ENCODE measurements at places on chromosomes 16 and 17. TPM values are rescaled to one million over a fixed set of nuclear protein-coding genes. Genes with fewer than 3 reads are reported as not detected.
A peak's percentile ranks its signal among the peaks of the same experiment; 100 is the strongest.

Gene GRAPL
- not detected for total RNA-seq

Gene LIG3
- 67.6 TPM for total RNA-seq

Gene KRT33A
- 0.25 TPM for total RNA-seq

- peak; percentile 82 for DNase-seq
Measured at GRCh38 chr16:49492896-49493626, 119.5 kb downstream of the C16orf78 start.

DNA sequence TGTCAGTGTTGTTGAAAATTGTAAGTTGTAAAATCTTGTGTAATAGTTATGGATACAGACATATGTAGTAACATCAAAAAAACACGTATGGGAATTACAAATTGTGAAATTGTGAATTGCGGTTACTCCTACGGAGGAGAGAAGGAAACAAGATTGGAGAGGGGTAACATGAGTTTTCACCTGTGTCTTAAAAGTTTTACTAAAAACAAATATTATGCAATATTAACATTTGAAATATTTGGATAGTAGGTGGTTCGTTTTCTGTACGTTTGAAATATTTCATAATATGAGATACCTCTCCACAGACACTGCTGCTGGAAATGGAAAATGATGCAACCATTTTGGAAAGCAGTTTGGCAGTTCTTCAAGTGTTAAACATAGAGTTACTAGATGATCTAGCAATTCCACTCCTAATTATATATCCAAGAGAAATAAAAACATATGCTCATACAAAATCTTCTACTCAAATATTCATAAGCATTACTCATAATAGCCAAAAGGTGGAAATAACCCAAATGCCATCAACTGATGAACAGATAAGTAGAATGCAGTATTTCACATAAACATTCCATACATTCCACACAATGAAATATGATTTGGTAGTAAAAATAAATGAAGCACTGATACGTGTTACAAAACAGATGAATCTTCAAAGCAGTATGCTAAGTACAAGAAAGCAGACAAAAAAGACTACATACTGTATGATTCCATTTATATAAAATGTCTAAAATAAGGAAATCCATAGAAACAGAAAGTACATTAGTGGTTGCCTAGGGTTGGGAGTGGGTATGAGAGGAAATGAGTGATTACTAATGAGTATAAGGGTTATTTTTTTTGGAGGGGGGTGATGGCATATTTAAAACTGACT is 40.7 kb upstream of the ABCA10 start:
- no peak for DNase-seq

DNA sequence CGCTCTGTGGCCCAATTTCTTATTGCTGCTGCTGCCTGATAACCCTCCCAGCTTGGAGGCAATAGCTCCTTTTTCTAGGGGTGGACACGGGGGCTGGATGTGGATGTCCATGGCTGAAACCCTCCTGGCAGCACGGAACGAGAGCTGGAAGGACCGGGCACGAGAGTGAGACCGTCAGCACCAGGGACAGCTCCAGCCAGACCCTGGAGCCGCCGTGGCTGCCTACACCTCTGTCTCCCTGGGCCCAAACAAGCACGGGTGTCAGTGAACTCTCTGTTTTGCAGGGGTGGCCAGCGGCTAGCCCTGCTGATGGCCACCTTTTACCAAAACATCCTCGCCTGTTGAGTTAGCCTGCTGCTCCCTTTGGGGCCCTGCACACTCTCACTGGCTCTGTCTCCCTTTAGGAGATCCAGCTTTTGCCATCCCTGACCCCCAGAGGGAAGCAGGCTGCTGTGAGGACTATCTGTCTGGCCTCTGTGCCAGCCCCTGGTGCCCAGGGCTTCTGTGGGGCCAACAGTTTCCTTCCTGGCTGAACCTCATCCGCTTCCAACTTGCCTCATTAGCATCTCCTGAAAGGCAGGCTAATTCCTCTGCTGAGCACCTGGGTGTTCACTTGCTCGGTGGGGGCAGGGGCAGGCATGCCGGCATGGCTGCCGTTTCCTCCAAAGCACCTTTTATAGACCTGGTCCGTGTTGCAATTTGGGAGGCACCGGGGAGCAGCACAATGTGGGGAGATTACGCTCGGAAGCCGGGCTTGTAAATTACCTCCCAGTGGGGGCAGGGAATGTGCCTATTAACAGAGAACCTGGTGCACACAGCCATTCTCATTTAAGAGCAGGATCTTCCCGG is 118.1 kb downstream of the ENGASE start:
- DNase-seq, result no peak
